Lung (tissue), 17 donors: ENCODE measurements at places on chromosomes 1 and 21. TPM values are rescaled to one million over a fixed set of nuclear protein-coding genes. Genes with fewer than 3 reads are reported as not detected.

The OLIG2 gene
- 0.18 TPM for total RNA-seq

The TMEM82 gene
- not detected for total RNA-seq

The SIK1 gene
- total RNA-seq = 29.9 TPM

- no peak for DNase-seq
These were observed 801.9 kb downstream of the BRINP3 start for GRCh38 chr1:189675712-189676244.

DNA sequence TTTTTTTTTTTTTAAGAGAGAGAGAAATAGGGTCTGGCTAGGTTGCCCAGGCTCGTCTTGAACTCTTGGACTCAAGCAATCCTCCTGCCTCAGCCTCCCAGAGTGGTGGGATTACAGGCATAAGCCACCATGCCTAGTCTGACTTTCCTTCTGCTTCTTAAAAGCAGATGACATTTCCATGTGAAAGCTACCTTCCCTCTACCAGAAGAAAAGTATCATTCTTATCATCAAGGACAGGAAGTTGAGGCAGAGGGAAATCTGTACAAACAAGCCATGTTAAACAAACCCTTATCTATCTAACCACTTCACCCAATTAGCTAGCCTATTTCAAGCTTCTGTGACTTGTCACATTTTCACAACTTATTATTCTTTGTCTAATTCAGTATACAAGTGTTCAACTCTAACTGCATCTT lies 54.8 kb downstream of the SAMSN1 start:
- DNase-seq = no peak

DNA sequence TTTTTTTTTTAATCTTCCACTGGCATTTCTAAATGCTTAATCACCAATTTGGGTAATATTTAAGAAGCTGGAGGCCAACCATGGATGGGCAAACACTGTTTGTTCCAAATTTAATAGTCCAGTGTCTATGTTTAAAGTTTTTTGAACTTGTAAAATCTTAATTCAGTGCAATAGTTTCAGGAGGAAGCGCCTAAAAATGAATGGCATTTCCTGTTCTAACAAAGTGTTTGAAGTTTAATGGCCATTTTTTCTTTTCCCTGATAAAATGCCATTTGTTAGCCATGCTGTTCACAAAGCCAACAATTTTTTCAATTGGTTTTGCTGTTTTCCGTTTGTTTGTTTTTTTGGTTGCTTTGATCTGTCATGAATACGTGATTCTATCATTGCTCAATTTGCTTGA lies 552.1 kb downstream of the LMO4 start:
- DNase-seq = no peak

The LHX8 gene
- total RNA-seq = not detected

GRCh38 chr1:11748294-11749202 lies 12.6 kb downstream of the AGTRAP start:
- no peak for DNase-seq

The ANGPTL7 gene
- total RNA-seq = 0.21 TPM

The SLC2A5 gene
- 0.92 TPM for total RNA-seq

The CA6 gene
- not detected for total RNA-seq

DNA sequence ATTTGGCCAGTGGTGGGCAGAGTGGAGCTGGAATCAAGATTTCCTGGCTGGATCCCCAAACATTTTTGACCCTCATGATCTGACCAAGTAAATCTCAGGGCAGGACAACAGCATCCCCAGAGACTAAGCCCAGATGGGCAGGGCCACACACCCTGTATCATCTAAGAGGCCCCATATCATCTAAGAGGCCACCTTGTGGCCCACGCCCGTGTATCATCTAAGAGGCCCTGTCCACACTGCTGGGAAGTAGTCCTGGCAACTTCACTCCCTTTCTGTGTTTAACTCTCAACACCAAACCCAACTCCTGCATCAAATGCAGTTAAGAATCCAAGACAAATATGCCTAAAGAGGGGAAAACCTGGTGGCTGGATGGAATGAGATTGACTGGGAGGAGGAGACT lies 81.6 kb upstream of the SSX2IP start:
- no peak for DNase-seq

DNA sequence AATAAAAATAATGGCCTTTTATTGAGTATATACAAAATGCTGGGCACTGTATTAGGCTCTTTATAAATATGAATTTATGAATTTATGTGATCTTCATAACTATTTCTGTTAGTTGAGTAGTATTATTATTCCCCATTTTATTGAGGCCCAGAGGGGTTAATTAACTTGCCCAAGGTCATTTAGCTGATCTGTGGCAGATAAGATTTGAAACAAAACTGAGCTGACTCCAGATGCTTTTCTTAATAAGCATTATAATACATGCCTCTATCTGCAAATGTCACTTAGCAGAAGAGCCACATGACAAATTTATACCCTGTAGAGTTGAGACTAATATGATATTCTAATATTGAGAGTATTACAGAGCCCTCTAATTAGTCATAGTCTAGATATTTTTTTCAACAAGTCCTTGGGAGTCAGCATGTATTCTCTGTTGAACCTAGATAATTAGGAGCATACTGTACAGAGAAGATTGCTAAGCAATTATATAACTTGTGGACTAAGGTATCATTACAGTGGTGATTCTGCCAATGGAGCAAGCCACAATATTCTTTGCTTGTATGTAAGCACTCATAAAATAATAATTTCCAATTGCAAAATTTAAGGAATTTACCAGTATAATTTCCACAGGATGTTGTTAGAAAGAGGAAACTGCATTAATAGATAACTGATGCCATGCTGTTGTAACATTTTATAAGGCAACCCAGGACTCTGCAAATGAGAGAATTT lies 112.0 kb downstream of the LRRC40 start:
- no peak for DNase-seq

GRCh38 chr1:93537924-93538323 lies 90.0 kb downstream of the FNBP1L start:
- no peak for DNase-seq

- no peak for DNase-seq
These were observed 6.8 kb downstream of the CDCA8 start for GRCh38 chr1:37699147-37699546.

The APOBEC4 gene
- 3.3 TPM for total RNA-seq

GRCh38 chr21:27581168-27581567 lies 614.3 kb upstream of the ADAMTS5 start:
- DNase-seq = no peak

DNA sequence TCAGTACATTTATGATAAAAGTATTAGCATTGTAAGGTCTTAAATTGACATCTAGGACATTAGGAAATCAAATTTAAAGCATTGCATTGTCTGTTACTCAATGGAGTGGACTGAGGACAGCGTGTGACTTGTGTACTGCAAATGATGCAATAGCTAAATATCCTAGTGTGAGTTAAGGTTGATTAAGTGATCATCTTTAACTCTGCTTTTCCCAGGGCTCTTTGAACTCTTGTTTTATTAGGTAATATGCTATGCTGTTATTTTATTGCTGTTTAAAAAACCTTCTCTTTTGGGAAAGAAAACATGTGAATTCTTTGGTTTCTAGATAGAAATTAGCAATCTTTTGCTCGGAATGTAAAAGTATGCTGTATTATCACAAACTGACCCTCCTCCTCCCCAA lies 38.6 kb downstream of the NFIA start:
- DNase-seq = no peak
